Lung (tissue), 17 donors: ENCODE measurements at places on chromosomes 1 and 21. TPM values are rescaled to one million over a fixed set of nuclear protein-coding genes. Genes with fewer than 3 reads are reported as not detected.

GRCh38 chr1:29506678-29507225 is 270.4 kb downstream of the PTPRU start:
- H3K27ac ChIP-seq = no peak overlapping the region
- H3K4me3 ChIP-seq = no peak overlapping the region
- no peak for DNase-seq
- no peaks in the 10 kb centered on the region for H3K27me3 ChIP-seq

DNA sequence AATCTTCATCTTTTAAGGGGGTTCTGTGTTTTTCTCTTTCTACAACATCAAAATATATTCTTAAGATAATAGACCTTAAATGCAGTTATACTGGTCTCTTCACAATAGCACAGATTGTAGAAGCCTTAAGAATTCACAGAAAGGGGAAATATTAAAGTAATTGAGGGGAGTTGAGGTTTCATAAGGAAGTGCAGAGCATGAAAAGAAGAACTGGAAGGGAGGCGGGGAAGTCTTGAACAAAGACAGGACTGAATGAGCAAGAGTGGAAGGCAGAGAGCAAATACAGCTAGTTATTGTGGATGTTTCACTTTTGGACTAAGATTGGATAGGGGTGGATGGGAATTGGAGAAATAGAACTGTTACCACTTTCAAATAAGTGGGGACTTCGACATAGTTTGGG is 67.7 kb downstream of the PTGER3 start:
- H3K4me1 ChIP-seq = no peaks in the 10 kb centered on the region
- no peaks in the 10 kb centered on the region for H3K36me3 ChIP-seq
- H3K27ac ChIP-seq = no peak overlapping the region
- no peak overlapping the region for H3K4me3 ChIP-seq

DNA sequence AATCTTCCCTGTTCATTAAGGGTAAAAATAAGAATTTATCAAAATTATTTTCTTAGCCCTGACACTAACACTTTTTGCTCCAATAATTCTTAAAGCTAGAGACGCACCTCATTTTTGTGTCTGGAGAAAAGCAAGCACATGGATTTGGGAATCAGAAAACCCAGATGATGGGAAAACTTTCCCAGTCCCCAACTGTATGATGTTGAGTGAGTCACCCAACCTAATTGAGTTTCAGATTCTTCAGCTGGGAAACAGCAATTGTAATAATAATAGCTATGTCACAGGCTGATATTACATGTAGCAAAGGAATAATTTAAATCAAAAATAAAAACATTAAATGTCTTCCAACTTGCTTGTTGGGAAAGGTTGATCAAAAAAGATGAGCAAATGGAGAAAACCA is 159.0 kb downstream of the MIS18A start:
- H3K4me3 ChIP-seq = no peak overlapping the region
- no peak overlapping the region for H3K27ac ChIP-seq
- DNase-seq = no peak
- no peaks in the 10 kb centered on the region for H3K36me3 ChIP-seq
- no peaks in the 10 kb centered on the region for H3K4me1 ChIP-seq
- H3K27me3 ChIP-seq = no peaks in the 10 kb centered on the region

- H3K4me1 ChIP-seq = no peaks in the 10 kb centered on the region
- no peaks in the 10 kb centered on the region for H3K27me3 ChIP-seq
- no peak for DNase-seq
- H3K36me3 ChIP-seq = no peaks in the 10 kb centered on the region
These were observed 78.5 kb downstream of the NMNAT2 start for GRCh38 chr1:183339556-183340167.

GRCh38 chr1:110207831-110208230 is 2.3 kb upstream of the KCNC4 start:
- H3K27ac ChIP-seq = no peak overlapping the region
- H3K4me1 ChIP-seq = peaks cover 12% of the 10 kb centered on the region
- peaks cover 27% of the 10 kb centered on the region for H3K27me3 ChIP-seq
- no peaks in the 10 kb centered on the region for H3K36me3 ChIP-seq

DNA sequence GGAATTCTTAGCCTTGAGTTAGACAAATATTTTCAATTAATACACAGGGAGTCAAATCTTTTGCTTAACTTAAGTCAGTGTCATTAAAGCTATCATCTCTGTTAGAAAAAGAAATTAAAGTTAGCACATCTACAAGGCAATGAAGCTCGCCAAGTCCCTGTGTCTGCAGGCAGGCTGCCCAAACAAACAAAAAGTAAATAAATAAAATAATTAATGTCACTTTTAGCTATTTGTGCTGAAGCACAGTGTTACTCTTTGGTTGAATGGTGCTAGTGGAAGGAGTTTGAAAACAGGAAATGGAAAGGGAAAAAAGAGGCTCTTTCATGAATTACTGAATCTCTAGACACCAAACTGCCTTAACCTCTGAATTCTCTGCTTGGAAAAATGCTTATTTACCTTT is 37.1 kb upstream of the COL11A1 start:
- no peak overlapping the region for H3K4me3 ChIP-seq
- H3K27me3 ChIP-seq = no peaks in the 10 kb centered on the region
- H3K36me3 ChIP-seq = no peaks in the 10 kb centered on the region
- H3K27ac ChIP-seq = no peak overlapping the region

GRCh38 chr1:50976111-50976889 is 6.3 kb downstream of the CDKN2C start:
- H3K4me3 ChIP-seq = no peak overlapping the region
- H3K4me1 ChIP-seq = no peaks in the 10 kb centered on the region
- peak; percentile 13 for DNase-seq
- no peaks in the 10 kb centered on the region for H3K36me3 ChIP-seq
- H3K27ac ChIP-seq = peak overlapping the region; percentile 42
- H3K27me3 ChIP-seq = peaks cover 43% of the 10 kb centered on the region

- H3K27me3 ChIP-seq = peaks cover 3% of the 10 kb centered on the region
- no peak overlapping the region for H3K27ac ChIP-seq
- H3K4me3 ChIP-seq = no peak overlapping the region
These were observed 72.7 kb upstream of the KIRREL1 start for GRCh38 chr1:157920748-157921147.

DNA sequence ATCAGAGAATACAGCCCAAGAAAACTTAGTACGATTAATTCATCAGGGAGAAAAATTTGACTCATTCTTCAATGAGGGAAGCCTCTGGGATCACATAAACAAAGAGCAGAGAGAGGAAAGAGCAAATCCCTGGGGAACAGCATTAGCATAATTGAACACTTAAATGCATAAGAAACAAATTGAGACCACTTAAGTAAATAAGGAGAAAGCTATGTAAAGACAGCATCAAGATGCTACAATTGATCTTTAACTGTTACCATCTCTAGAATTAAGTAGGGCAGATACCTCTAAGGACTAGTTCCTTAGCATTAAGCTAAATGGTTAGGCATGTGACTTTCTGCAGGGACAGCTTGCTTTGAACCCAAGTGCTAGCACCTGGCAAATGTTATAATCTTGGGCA is 265.1 kb upstream of the NEGR1 start:
- H3K27me3 ChIP-seq = no peaks in the 10 kb centered on the region
- no peaks in the 10 kb centered on the region for H3K4me1 ChIP-seq
- H3K4me3 ChIP-seq = no peak overlapping the region
- H3K27ac ChIP-seq = no peak overlapping the region
- H3K36me3 ChIP-seq = no peaks in the 10 kb centered on the region
- no peak for DNase-seq

DNA sequence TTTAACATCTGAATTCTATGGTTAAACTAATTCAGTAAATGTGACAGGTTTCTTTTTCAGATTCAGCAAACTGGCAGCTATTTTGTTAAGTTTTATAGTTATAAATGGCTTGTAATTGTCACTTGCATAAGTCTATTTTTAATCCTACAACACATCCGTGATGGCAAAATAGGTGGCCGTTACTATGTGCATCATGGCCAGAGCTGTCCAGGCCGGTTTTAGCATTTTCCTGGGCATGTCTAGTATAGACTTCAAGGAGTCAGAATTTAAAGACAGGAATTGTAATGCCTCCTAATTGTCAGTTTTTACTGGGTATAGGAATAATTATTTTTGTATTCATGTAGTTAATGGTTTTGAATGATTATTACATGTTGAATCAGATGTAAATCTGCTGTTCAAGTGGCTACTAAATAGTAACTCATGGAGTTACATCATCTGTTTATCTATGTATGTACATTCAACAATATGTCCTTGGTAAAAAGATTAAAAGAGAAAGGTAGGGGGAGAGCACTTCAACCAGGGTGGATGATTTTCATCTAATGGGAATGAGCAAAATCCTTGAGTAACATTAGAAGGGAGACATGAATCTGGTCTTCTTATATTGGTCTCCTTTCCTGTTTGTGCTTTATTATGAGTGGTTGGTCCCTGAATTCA is 3.2 kb upstream of the B3GALT2 start:
- no peak overlapping the region for H3K4me3 ChIP-seq
- H3K27ac ChIP-seq = no peak overlapping the region
- peaks cover 4% of the 10 kb centered on the region for H3K36me3 ChIP-seq
- DNase-seq = no peak

GRCh38 chr1:111161843-111162487 is 21.9 kb downstream of the CEPT1 start:
- H3K36me3 ChIP-seq = peaks cover 8% of the 10 kb centered on the region
- peaks cover 15% of the 10 kb centered on the region for H3K4me1 ChIP-seq
- no peak overlapping the region for H3K4me3 ChIP-seq
- no peak overlapping the region for H3K27ac ChIP-seq

- H3K27me3 ChIP-seq = no peaks in the 10 kb centered on the region
- DNase-seq = no peak
- H3K27ac ChIP-seq = peak overlapping the region; percentile 49
- H3K36me3 ChIP-seq = peaks cover 15% of the 10 kb centered on the region
- H3K4me1 ChIP-seq = no peaks in the 10 kb centered on the region
- H3K4me3 ChIP-seq = no peak overlapping the region
These were observed 58.4 kb downstream of the CAPN2 start for GRCh38 chr1:223770621-223771315.

DNA sequence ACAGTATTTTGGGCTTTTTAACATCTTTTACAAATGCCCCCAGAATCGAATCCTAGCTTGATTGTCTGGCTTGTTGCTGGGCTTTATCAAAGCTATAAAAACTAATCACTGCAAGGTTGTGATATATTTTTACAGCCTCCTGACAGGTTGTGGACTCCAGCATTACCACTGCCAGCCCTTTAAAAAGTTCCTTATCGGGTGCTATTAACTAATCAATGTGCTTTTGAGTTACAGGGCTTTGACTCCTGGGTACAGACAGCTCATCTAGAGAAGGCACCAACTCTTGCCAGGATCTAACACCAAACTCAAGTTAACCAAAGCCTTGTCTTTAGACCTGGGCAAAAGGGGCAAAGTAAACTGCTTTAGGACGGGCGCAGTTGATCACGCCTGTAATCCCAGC is 16.6 kb downstream of the GON4L start:
- H3K27me3 ChIP-seq = no peaks in the 10 kb centered on the region
- H3K4me1 ChIP-seq = peaks cover 3% of the 10 kb centered on the region
- peaks cover 6% of the 10 kb centered on the region for H3K36me3 ChIP-seq
- no peak overlapping the region for H3K27ac ChIP-seq

DNA sequence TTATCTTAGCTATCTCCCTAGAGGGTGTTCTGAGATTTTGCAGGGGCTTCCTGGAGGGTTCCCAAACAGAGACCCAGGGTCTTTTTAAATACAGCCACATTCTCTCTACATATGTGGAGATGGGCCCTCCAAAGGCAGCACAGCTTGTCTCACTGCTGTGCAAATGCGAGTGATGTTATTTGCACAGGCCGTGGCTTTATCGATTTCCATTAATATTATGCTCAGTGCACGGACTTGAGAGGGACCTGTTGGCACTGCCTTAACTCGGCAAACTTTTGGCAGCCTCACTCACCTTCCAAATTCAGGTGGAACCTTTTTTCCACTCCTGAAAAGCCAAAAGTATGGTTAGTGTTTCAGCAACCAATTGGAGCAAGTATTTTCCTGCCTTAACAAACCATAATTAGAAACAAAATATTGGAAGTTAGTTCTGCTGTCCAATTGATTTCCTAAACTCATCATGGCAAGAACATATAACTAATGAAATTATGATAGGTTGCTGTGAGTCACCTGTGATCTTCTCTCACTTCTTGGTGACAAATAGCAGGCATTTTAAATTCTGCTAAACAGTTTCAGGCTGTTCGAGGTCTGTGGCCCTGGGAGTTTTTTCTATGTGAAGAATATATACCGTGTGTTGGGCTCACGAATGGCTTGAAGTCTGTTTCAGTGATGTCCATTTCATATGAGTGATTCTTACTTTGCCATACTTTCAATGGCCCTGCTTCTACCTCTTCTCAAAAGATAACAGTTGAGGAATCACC is 10.9 kb downstream of the LHX9 start:
- no peaks in the 10 kb centered on the region for H3K36me3 ChIP-seq
- no peak overlapping the region for H3K27ac ChIP-seq
- DNase-seq = no peak
- no peaks in the 10 kb centered on the region for H3K4me1 ChIP-seq
- H3K4me3 ChIP-seq = no peak overlapping the region
- peaks cover 2% of the 10 kb centered on the region for H3K27me3 ChIP-seq

DNA sequence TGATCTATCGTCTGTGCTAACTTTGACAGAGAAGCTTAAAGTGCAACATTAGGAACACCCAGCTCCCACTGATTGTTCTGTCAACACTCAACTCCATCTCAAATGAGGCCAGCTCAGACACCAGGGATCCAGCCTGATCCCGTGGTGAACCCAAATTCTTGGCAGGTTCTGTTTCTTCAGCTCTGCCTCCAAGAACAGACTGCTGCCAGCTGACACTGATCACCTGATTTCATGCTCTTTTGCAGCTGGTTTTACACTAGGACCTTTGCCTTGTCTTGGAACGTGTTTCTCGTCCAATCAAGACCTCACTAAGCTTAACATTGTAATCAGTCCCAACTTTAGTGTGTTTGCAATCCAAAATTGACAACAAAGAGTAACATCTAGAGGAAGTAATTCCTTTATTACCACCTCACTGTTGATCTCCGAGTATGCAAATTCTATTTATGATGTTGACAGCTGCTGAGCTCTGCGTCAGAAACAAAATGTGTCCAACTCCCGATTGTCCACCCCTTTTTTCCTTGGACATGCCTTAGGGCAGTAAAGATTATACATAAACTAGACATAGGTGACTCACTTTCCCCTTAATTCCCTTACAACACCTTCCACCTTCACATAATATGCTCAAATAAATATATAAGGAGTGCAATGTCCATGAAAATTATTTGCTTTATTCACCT is 1.6 kb upstream of the HYI start:
- H3K27ac ChIP-seq = no peak overlapping the region
- DNase-seq = no peak
- H3K27me3 ChIP-seq = no peaks in the 10 kb centered on the region
- H3K4me1 ChIP-seq = no peaks in the 10 kb centered on the region

- H3K27ac ChIP-seq = no peak overlapping the region
- peaks cover 44% of the 10 kb centered on the region for H3K4me1 ChIP-seq
- DNase-seq = no peak
- H3K27me3 ChIP-seq = no peaks in the 10 kb centered on the region
These were observed 472.3 kb upstream of the VAMP3 start for GRCh38 chr1:7298749-7299151.

Gene PDC
- polyA plus RNA-seq = not detected

Gene ESPN
- 3.6 TPM for polyA plus RNA-seq

Gene GPR37L1
- polyA plus RNA-seq = 0.05 TPM

Gene PGBD5
- polyA plus RNA-seq = 0.54 TPM

Gene DDR2
- 2.3 TPM for polyA plus RNA-seq

Gene NFASC
- polyA plus RNA-seq = 1.8 TPM

Gene SPRR3
- polyA plus RNA-seq = 1.2 TPM
